Heart right ventricle (tissue), 16 donors: ENCODE measurements at places on chromosomes 11 and 22. TPM values are rescaled to one million over a fixed set of nuclear protein-coding genes. Genes with fewer than 3 reads are reported as not detected.

DNA sequence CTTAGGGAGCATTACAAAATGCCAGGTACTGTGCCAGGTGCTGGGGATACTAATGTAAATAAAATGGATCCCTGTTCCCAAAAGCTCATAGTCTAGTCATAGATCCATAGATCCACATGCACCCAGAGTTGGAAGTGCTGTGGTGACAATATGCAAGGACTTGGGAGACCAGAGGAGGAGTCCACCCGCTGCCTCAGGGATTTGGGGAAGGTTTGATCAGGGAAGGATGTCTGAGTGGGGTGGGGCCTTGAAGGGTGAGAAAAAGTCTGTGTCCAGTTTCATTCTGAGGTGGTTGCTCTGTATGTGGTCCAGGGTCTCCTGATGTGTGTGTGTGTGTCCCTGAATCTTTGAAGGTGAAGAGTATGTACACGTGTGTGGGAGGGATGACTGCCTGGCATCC is 9.2 kb downstream of the SOX10 start:
- no peak for DNase-seq
- H3K27me3 ChIP-seq = no peaks in the 10 kb centered on the region
- H3K4me1 ChIP-seq = no peaks in the 10 kb centered on the region
- H3K4me3 ChIP-seq = no peak overlapping the region
- no peaks in the 10 kb centered on the region for H3K36me3 ChIP-seq

DNA sequence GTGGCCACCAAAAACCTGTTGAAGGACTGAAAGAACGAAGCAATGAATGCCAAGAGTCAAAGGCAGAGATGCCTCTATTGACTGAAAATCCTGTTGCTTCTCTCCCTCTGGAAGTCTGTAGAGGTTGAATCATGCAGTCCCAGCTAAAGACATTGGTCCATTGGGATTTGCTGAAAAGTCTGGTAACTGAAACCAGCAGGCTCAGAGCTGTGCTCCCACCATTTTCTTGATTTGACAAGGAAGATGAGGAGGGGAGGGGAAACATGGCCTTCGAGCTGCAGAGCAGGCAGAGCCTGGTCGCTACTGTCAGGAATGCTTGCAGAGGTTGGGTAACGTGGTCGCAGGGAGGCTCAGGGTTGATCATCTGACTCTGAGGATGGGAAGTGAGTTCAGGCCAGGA is 72.8 kb upstream of the CSNK2A3 start:
- no peak overlapping the region for H3K4me3 ChIP-seq
- no peak for DNase-seq
- H3K36me3 ChIP-seq = no peaks in the 10 kb centered on the region
- peaks cover 25% of the 10 kb centered on the region for H3K4me1 ChIP-seq
- no peak overlapping the region for H3K27ac ChIP-seq
- no peaks in the 10 kb centered on the region for H3K27me3 ChIP-seq

METTL15 gene
- total RNA-seq = 13.3 TPM

GRCh38 chr22:21624120-21624879 is 5.5 kb downstream of the YDJC start:
- DNase-seq = no peak
- H3K4me3 ChIP-seq = no peak overlapping the region
- peaks cover 20% of the 10 kb centered on the region for H3K36me3 ChIP-seq
- no peak overlapping the region for H3K27ac ChIP-seq

GRCh38 chr22:28428271-28428670 is 251.4 kb downstream of the TTC28 start:
- H3K27ac ChIP-seq = no peak overlapping the region
- H3K4me1 ChIP-seq = peaks cover 16% of the 10 kb centered on the region
- H3K4me3 ChIP-seq = no peak overlapping the region
- H3K36me3 ChIP-seq = no peaks in the 10 kb centered on the region
- DNase-seq = no peak

HBG2 gene
- total RNA-seq = not detected

GRCh38 chr11:35141071-35141470 is 2.1 kb downstream of the CD44 start:
- no peak for DNase-seq
- peaks cover 13% of the 10 kb centered on the region for H3K4me1 ChIP-seq
- H3K27ac ChIP-seq = peak overlapping the region; percentile 92
- no peaks in the 10 kb centered on the region for H3K36me3 ChIP-seq

SAA2 gene
- not detected for total RNA-seq

BRSK2 gene
- 0.13 TPM for total RNA-seq

DNA sequence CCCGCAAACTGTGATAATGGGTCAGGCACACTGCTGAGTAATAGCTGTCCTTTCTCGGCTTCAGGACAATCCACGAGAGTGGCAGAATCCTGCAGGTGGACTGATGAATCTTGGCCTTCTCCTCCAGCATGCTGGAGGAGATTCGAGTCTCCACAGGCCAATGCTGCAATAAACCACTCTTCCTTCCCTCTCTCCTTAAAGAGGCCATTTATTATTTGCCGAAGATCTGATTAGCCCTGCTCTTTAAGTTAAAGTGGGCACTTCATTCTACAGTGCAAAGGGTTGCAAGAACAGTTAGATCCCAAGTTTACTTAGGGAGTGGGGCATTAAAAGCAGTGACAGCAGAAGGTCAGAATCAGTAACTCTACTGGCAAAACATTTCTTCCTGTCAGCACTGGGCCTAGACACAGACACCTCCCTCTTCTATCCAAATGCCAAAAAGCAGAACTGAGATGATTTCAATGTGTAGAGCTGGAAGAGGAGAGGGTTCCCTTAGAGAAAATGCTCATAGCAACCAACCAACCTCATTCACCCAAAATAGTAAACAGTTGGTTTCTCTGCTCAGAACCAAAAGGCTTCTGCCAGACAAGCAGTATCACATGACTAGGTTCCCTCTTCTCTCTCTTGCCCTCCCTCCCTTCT is 121.7 kb downstream of the SGSM3 start:
- no peaks in the 10 kb centered on the region for H3K27me3 ChIP-seq
- no peak overlapping the region for H3K4me3 ChIP-seq
- no peaks in the 10 kb centered on the region for H3K4me1 ChIP-seq
- H3K36me3 ChIP-seq = no peaks in the 10 kb centered on the region
- H3K27ac ChIP-seq = peak overlapping the region; percentile 73

GRCh38 chr11:12017243-12017678 is 8.8 kb upstream of the DKK3 start:
- H3K36me3 ChIP-seq = no peaks in the 10 kb centered on the region
- H3K4me1 ChIP-seq = peaks cover 33% of the 10 kb centered on the region
- peak; percentile 38 for DNase-seq
- H3K4me3 ChIP-seq = no peak overlapping the region

DNA sequence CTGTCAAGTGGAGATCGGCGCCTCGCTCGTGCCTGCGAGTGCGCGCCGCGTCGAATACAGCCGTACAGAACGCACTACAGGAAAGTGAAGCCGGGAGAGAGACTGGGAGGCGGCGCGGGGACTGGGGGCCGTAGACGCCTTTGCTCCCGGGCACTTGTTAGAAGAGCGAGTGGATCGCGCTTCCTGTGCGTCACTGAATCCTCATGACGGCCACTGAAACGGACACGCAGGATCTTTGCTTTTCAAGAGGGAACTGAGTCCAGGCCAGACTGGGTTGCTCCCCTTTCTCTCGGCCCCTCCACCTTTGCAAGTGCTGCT is 314 bp downstream of the RIC8A start:
- H3K27ac ChIP-seq = peak overlapping the region; percentile 99
- no peaks in the 10 kb centered on the region for H3K27me3 ChIP-seq
- peak overlapping the region; percentile 90 for H3K4me3 ChIP-seq
- peaks cover 33% of the 10 kb centered on the region for H3K4me1 ChIP-seq
- peak; percentile 55 for DNase-seq
- H3K36me3 ChIP-seq = peaks cover 60% of the 10 kb centered on the region

- H3K4me3 ChIP-seq = no peak overlapping the region
- peaks cover 1% of the 10 kb centered on the region for H3K36me3 ChIP-seq
- no peak overlapping the region for H3K27ac ChIP-seq
- H3K27me3 ChIP-seq = no peaks in the 10 kb centered on the region
These were observed 37.3 kb upstream of the MYO18B start for GRCh38 chr22:25704701-25705100.

DNA sequence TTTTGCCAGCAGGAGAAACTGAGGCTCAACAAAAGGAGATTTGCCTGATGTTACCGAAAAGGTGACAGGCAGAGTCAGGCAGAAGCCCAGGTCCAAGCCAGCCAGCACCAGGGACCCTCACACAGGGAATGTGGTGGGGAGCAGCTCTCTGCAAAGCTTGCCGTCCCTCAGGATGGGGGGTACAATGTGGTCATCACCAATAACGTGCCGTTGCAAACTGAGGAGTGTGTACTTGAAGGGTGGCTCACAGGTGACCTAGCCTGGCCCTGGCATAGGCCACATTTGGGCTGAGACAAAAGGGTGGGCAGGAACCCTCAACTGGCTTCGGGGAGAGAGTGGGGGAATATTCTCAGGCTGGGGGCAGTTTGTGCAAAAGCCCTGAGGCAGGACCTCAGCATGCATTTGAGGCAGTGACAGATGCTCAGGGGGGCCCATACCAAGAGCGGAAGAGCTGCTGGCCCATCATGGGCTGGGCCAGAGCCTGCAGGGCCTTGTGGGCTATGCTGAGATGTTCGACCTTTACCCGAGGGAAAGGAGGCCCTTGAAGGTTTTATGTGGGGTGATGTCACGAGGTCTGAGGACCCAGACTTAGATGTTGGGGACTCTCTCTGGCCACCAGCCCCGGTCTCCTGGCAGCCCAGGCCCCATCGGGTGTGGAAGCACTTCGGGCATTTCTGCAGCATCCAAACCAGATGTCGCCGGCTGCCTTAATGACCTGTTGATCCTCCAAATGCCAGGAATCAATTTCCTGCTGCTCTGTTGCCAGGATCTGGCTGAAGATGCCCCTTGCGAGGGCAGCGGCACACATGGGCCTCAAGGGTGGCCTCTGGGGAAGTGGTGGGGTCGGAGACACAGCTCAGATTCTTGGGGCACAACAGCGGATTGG is 57.4 kb upstream of the SHISAL1 start:
- DNase-seq = no peak
- no peak overlapping the region for H3K27ac ChIP-seq
- H3K27me3 ChIP-seq = no peaks in the 10 kb centered on the region
- no peak overlapping the region for H3K4me3 ChIP-seq
- no peaks in the 10 kb centered on the region for H3K4me1 ChIP-seq
- no peaks in the 10 kb centered on the region for H3K36me3 ChIP-seq

MISFA gene
- total RNA-seq = 9.0 TPM

EFCAB6 gene
- 2.0 TPM for total RNA-seq

GRCh38 chr11:76752321-76753143 is 30.6 kb upstream of the TSKU start:
- no peak overlapping the region for H3K27ac ChIP-seq
- H3K36me3 ChIP-seq = no peaks in the 10 kb centered on the region
- peaks cover 16% of the 10 kb centered on the region for H3K4me1 ChIP-seq
- H3K27me3 ChIP-seq = no peaks in the 10 kb centered on the region

FAM180B gene
- total RNA-seq = not detected

MYEOV gene
- total RNA-seq = not detected

GRCh38 chr11:11461473-11461872 is 108.4 kb upstream of the CSNK2A3 start:
- H3K27ac ChIP-seq = peak overlapping the region; percentile 41
- DNase-seq = peak; percentile 35
- H3K27me3 ChIP-seq = no peaks in the 10 kb centered on the region
- no peak overlapping the region for H3K4me3 ChIP-seq
- H3K36me3 ChIP-seq = no peaks in the 10 kb centered on the region
- H3K4me1 ChIP-seq = peaks cover 34% of the 10 kb centered on the region
